Muscle of leg (tissue), 16 donors: ENCODE measurements at places on chromosomes 13 and 19. TPM values are rescaled to one million over a fixed set of nuclear protein-coding genes. Genes with fewer than 3 reads are reported as not detected.

- no peak for DNase-seq
Observed at GRCh38 chr19:30881281-30881680, 468.0 kb downstream of the TSHZ3 start.

GRCh38 chr19:41917676-41918075, 10.6 kb downstream of the ERFL start:
- no peak for DNase-seq

GRCh38 chr13:87678372-87678752, 7.2 kb downstream of the SLITRK5 start:
- DNase-seq, result no peak

- no peak for DNase-seq
Observed at GRCh38 chr19:14135985-14136508, 342 bp downstream of the ASF1B start.

DNA sequence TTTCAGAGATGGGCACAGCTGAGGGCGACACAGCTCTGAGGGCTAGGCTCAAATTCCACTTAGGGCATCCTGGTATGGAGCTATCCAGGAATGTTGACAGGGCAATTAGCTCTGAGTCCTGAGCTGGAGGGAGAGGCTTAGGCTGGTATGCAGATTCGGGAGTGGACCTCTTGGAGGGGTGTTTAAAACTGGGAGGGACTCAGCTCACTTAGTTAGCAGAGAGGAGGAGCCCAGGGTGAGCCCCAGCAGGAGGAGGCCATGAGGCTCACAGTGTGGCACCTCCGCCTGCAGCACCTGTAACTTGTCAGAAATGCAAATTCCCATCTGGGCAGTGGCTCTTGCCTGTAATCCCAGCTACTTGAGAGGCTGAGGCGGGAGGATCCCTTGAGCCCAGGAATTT, 10.2 kb upstream of the NOP53 start:
- DNase-seq, result no peak

- no peak for DNase-seq
Observed at GRCh38 chr19:35936738-35937268, 629 bp downstream of the LRFN3 start.

DNA sequence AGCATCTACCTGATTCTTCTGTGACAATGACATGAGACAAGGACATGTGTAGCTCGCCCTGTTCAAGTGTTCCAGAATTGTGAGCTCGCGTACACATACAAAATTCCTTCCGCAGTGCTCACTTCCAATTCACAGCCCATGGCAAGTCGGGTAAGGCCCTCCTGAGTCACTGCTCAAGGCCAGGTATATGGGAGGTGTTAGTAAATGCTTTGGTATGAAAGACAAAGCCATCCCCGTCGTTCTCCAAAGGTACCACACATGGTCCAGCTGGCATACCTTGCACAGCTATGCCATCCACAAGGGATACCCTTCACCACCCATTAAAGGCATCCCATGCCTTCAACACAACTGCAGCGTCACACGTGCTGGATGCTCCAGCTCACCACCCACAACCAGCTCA, 4.4 kb upstream of the ELL start:
- DNase-seq, result no peak

SIAH3 gene
- polyA plus RNA-seq, result 0.17 TPM

ZSWIM9 gene
- polyA plus RNA-seq, result 8.7 TPM

ZNF208 gene
- polyA plus RNA-seq, result 0.85 TPM

SBK2 gene
- polyA plus RNA-seq, result 7.5 TPM

COL4A1 gene
- 745 TPM for polyA plus RNA-seq
